Adrenal gland (tissue), 19 donors: ENCODE measurements at places on chromosomes 12 and 14.

DNA sequence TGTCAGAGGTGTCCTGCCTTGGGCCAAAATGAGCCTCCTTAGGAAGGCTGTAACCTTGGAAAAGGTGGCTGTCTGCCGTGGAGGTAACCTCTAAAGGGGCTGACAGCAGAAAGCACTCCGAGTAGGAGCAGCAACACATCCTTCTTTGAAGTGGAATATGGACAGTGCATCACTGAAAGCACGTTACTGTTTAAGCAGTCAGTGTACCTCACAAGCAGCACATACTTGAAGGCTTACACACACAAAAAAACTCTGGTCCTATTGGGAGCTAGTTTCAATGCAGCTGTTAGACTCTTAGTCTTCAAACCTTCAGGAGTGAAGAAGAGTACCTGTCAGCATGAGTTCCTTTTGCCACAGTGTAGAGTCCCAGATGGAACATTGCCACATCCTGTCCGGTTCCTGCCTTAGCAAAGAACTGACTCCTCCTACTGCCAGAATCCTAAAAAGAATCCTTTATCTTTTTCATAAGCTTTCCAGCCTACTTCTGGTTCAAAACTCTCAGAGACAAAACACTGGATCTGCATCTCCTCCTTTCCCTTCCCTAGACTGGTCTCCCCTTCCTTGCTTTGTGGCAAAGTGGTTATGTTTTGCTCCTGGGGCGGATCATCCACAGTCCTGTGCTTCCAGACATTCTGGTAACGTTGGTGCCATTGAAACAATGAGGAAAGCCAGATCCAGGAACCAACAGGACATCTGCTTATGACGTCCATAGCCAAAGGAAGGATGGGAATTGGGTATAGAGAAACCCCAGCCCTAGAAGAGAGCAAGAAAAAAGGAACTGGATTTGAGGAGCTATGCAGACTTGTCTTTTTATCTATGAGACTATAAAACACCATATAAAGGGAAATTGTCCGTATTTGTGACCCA, 8.5 kb upstream of the MDM1 start:
- no peaks in the 10 kb centered on the region for H3K27me3 ChIP-seq
- H3K36me3 ChIP-seq = no peaks in the 10 kb centered on the region
- H3K27ac ChIP-seq = no peak overlapping the region
- DNase-seq = no peak

- H3K4me1 ChIP-seq = peaks cover 12% of the 10 kb centered on the region
- no peak overlapping the region for H3K27ac ChIP-seq
- DNase-seq = no peak
- no peaks in the 10 kb centered on the region for H3K27me3 ChIP-seq
- H3K36me3 ChIP-seq = no peaks in the 10 kb centered on the region
- H3K4me3 ChIP-seq = peak overlapping the region; percentile 21
Observed at GRCh38 chr12:125065919-125066570, 810 bp downstream of the AACS start.

DNA sequence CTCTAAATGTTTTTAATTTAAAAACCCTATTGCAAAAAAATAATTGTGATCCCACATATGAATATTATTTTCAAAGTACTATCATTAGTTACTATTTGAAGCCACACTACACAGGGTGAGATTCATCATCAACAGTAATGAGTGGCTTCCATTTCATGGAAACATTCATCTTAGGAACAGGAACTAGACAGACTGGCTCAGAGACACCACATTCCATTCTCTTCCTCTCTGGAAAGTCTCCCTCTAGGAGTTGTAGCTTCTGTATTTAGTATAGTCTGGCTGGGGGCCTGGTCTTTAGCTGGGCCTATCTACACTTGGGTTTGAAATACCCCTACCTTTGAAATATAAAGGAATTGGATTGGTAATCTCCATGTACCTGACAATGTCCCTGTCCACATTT, 6.2 kb upstream of the VDR start:
- no peaks in the 10 kb centered on the region for H3K4me1 ChIP-seq
- no peaks in the 10 kb centered on the region for H3K36me3 ChIP-seq
- H3K4me3 ChIP-seq = no peak overlapping the region
- no peak for DNase-seq
- H3K27me3 ChIP-seq = no peaks in the 10 kb centered on the region
- H3K27ac ChIP-seq = no peak overlapping the region

- H3K27me3 ChIP-seq = no peaks in the 10 kb centered on the region
- no peak overlapping the region for H3K27ac ChIP-seq
- no peak overlapping the region for H3K4me3 ChIP-seq
- no peak for DNase-seq
Observed at GRCh38 chr14:81062816-81063215, 107.4 kb downstream of the TSHR start.

DNA sequence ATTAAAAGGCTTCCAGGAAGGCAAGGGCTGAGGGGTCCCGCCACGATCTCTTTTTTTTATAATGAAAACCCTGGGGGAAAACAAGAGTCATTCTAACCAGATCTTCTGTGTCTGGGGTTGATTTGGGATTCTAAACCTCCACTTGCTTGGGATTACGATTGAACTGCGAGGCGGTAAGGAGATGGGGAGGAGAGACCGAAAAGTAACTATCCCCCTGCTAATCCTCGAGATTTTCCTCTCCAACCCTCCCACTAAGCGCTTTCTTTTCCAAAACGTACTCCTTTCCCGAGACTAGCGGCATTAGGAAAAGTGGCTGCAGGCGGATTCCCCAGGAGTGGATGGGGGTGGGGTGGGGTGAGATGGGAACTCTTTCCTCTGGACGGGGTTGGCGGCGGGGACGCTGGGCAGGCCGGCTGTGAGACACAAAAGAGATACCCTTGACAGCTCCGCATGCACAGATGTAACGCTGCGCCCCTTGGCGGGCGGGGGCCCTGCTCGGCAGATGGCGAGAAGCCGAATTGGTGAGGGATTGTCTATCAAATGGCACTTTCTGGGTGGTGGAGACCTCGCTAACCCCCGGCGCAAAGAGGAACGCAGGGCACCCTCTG, 830 bp upstream of the SRRM4 start:
- no peaks in the 10 kb centered on the region for H3K4me1 ChIP-seq
- DNase-seq = no peak
- H3K36me3 ChIP-seq = no peaks in the 10 kb centered on the region
- H3K27me3 ChIP-seq = peaks cover 30% of the 10 kb centered on the region
- no peak overlapping the region for H3K27ac ChIP-seq

DNA sequence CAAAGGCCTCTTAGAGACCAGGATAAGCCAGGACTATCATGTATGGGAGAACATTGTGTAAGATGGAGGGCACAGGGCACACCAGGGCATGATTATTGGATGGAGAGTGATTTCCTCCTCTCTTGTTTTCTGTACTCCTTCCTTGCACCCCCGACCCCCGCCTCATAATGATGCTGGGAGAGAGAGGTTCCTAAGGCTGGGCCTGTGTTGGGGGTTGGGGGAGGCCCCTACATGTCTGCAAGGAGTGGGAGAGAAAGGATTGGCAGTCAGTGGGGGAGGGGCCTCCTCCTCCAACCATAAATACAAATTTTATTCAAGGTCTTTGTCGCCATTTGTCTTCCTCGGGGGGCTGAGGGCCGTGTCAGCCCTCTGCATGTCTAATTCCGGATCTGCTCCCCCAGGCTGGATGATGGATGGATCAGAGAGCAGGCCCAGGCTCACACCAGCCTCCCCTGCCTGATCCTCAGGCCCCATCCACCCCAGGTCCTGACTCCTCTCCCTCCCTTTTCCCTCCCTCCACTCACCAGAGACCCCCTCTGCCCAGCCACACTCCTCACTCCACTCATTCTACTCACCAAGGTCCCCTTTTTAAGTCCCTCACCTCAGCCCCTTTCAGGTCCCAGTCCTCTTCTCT, 2.0 kb upstream of the C1QL4 start:
- H3K4me1 ChIP-seq = peaks cover 30% of the 10 kb centered on the region
- no peak for DNase-seq
- H3K4me3 ChIP-seq = no peak overlapping the region
- peaks cover 29% of the 10 kb centered on the region for H3K27me3 ChIP-seq
- no peak overlapping the region for H3K27ac ChIP-seq

GRCh38 chr12:268483-268840, 5.8 kb upstream of the SLC6A13 start:
- no peak overlapping the region for H3K4me3 ChIP-seq
- H3K36me3 ChIP-seq = no peaks in the 10 kb centered on the region
- no peaks in the 10 kb centered on the region for H3K27me3 ChIP-seq
- H3K27ac ChIP-seq = no peak overlapping the region
- no peak for DNase-seq

DNA sequence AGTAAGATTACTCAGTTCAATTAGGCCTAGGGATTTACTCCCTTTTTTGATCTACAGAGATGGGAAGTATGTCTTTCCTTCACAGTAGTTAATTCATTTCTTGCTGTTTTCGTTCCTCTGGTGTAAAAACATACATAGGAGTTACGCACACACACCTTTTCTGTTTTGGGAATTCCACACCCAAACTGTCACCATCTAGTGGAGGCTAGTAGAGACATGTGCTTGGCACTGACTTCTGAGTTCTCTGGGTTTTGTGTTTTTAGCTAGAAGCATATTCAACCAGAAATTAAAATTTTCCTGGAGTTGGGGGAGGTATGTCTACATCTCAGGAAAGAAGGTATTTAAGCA, 1.4 kb downstream of the SUSD6 start:
- H3K4me1 ChIP-seq = peaks cover 48% of the 10 kb centered on the region
- H3K27me3 ChIP-seq = no peaks in the 10 kb centered on the region
- DNase-seq = no peak
- no peak overlapping the region for H3K4me3 ChIP-seq

DNA sequence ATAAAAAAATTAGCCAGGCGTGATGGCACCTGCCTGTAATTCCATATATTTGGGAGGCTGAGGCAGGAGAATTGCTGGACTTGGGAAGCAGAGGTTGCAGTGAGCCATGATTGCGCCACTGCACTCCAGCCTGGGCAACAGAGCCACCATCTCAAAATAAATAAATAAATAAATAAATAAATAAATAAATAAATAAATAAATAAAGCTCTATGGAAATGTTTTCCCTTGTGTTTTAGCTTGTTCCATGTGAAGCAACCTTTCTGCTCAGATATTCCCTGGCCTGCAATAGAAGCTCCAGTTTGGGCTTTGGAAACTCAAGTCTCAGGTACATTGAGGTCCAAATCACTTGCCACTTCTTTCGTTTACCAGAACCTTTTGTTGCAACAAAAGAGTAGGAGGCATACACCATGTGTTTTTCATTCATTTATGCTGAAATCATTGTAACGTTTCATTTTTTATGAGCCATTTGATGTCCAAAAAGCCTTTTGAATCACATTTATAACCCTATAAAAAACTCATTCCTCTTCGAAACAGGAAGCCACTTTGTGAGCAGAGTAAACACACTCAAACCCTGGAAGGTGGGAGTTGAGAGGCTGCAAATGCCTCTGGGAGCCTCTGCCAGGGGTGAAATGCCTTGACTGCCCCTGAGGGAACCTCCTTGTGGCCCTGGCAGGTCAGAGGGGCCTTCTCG, 376.6 kb upstream of the TBX3 start:
- H3K4me1 ChIP-seq = no peaks in the 10 kb centered on the region
- no peak overlapping the region for H3K27ac ChIP-seq
- no peaks in the 10 kb centered on the region for H3K36me3 ChIP-seq
- DNase-seq = no peak
- H3K4me3 ChIP-seq = no peak overlapping the region
- H3K27me3 ChIP-seq = no peaks in the 10 kb centered on the region

DNA sequence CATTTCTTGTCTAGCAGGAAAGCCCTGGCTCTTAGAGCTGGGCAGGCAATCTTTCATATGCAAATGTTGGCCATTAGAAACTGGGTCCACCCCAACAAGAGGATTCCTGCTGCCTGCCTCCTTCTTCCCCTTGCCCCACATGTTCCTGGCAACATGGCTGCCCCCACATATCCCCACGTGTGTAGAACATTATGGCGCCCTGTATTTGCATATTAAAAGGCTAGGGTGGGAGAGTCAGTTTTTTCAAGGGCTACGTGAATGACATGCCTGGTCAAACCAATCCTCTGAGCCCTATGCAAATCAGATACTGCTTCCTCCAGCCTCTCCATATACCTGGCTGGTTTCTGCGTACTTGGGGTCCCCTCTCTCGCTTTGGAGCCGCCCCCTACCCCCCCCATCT, 514.0 kb downstream of the FUT8 start:
- no peak overlapping the region for H3K4me3 ChIP-seq
- H3K27ac ChIP-seq = no peak overlapping the region
- no peaks in the 10 kb centered on the region for H3K4me1 ChIP-seq
- H3K27me3 ChIP-seq = no peaks in the 10 kb centered on the region

GRCh38 chr12:106981788-106982187, 5.2 kb downstream of the MTERF2 start:
- H3K27ac ChIP-seq = no peak overlapping the region
- H3K4me3 ChIP-seq = no peak overlapping the region
- DNase-seq = no peak
- no peaks in the 10 kb centered on the region for H3K27me3 ChIP-seq
- H3K4me1 ChIP-seq = peaks cover 12% of the 10 kb centered on the region
- H3K36me3 ChIP-seq = no peaks in the 10 kb centered on the region

DNA sequence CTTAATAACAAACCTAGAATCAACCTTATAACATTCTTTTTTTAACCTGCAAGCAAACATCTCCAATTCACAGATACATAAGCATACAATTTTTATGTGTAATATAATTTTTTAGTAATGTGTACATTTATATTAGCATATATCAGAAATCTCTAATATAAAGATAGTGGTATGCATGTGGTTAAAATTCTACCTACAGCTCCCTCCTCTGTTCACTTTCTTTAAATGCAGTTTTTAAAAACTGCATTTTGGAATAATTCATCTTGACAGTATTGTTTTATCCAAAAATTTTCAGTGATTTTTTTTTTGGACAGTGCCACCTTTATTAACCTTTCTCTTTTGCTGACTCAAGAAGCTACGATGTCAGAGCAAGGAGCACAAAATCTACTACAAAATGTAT, 13.2 kb upstream of the RXYLT1 start:
- H3K36me3 ChIP-seq = no peaks in the 10 kb centered on the region
- H3K4me3 ChIP-seq = no peak overlapping the region
- DNase-seq = no peak

DNA sequence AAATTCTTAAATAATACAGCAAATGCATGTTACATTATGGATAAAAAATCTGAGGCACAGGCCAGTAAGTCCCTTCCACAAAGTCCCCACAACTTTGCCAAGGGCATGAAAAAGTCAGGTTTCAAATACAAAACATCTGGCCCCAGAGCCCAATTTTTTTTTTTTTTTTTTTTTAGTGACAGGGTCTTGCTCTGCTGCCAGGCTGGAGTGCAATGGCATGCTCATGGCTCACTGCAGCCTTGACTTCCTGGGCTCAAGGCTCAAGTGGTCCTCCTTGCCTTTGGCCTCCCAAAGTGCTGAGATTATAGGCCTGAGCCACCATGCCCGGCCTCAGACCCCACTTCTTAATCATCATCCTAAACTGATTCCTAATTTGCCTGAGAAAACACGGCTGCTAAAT, 3.1 kb upstream of the TTC8 start:
- peaks cover 9% of the 10 kb centered on the region for H3K4me1 ChIP-seq
- peak; percentile 31 for DNase-seq
- no peaks in the 10 kb centered on the region for H3K27me3 ChIP-seq

DNA sequence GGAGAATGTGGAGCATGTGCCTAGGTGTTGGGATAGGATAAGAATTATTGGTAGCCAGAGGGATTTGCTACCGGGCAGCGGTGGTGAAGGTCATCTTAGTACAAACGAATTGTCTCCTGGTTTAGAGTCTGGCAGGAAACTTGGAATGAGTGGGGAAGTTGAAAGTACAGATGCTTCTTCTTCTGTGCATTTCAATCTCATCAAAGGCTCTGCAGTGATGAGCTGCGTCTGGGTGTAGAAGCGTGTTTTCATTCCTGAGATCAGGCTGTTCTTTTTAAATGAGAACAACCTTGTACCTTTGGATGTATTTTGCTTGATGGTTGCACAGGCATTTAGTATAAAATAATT, 2.1 kb downstream of the WNK1 start:
- DNase-seq = no peak
- peaks cover 21% of the 10 kb centered on the region for H3K4me1 ChIP-seq
- no peaks in the 10 kb centered on the region for H3K27me3 ChIP-seq
- peak overlapping the region; percentile 81 for H3K4me3 ChIP-seq
- H3K36me3 ChIP-seq = no peaks in the 10 kb centered on the region
